ENCODE measurements at places on chromosomes 6 and 20. TPM values are rescaled to one million over a fixed set of nuclear protein-coding genes. Genes with fewer than 3 reads are reported as not detected.

WFDC5 gene
- not detected for total RNA-seq

DNA sequence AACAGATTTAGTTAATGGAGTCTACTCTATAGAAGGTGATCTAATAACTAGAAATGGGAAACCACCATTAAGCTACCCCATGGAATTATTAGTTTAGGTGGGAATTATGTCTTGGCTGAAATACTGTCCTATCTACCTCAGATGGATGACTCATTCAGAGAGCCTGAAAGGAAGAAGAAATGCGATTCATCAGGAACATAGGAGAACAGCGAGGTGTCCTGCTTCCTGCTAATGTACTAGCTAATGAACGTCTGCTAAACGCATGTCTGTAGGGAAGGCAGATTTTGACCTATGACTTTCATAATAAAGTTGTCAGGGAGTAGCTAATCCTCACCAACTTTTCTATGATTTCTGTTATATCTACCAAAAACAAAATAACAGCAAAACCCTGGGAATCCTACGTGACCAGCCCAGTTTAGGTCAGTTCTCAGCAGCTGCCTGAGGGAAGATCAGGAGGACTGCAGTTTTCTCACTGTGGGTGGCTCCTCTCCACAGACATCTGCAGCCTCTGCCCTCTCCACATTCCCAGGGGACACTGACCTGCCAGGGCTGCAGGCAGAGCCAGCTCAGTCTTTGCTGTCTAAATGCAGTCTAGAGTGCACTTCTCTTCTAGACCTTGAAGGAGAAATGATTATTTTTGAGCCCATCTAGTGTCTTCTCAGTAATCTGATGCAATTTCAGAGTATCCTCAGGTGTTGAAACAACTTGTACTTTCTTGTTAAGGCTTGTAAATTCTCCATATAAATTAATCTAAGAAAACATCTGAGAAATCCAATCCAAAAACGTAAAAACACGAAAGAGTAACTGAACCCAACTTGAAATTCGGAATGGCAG is 18.1 kb upstream of the SFT2D1 start:
- H3K27ac ChIP-seq = no peak overlapping the region
- no peak for DNase-seq
- no peaks in the 10 kb centered on the region for H3K4me1 ChIP-seq
- no peaks in the 10 kb centered on the region for H3K36me3 ChIP-seq

- H3K36me3 ChIP-seq = no peaks in the 10 kb centered on the region
- H3K4me3 ChIP-seq = no peak overlapping the region
- H3K27ac ChIP-seq = no peak overlapping the region
- H3K4me1 ChIP-seq = peaks cover 15% of the 10 kb centered on the region
- peaks cover 29% of the 10 kb centered on the region for H3K27me3 ChIP-seq
- no peak for DNase-seq
Observed at GRCh38 chr6:37784585-37784967, 35.0 kb upstream of the ZFAND3 start.

GRCh38 chr20:48613926-48614325 is 213.9 kb downstream of the PREX1 start:
- no peak overlapping the region for H3K27ac ChIP-seq
- no peaks in the 10 kb centered on the region for H3K4me1 ChIP-seq
- peaks cover 4% of the 10 kb centered on the region for H3K27me3 ChIP-seq
- DNase-seq = no peak

- DNase-seq = no peak
- no peak overlapping the region for H3K27ac ChIP-seq
- peaks cover 5% of the 10 kb centered on the region for H3K36me3 ChIP-seq
- H3K4me1 ChIP-seq = peaks cover 62% of the 10 kb centered on the region
- H3K4me3 ChIP-seq = no peak overlapping the region
Observed at GRCh38 chr6:25173951-25174474, 105.2 kb upstream of the CARMIL1 start.

DNA sequence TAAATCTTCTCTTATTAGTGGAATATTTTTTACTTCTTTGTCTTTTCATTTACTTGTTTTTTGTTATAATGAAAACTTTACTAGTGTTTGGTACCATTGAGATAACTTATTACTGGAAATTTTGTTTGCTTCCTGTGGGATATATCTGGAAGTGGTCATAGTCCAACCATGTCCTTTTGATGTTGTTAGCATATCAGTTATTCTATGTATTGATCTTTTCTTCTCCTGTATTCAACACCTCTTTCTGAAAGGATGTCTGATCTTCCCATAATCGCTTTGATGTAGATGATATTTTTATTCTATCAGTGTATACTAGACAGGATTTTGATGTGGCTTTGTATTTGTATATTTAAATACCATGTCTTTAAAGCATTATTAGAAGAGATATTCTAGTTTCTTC is 17.0 kb downstream of the ZNF451 start:
- peak overlapping the region; percentile 46 for H3K27ac ChIP-seq
- H3K4me1 ChIP-seq = peaks cover 27% of the 10 kb centered on the region
- no peak overlapping the region for H3K4me3 ChIP-seq

Data from activated CD4-positive, alpha-beta T cell treated with anti-CD3 and anti-CD28 coated beads, Interleukin-2, amount 10 ng/mL, durations not matched to agents 7 days and 5 days (primary cell).